ENCODE measurements at places on chromosomes 12 and 14.

DNA sequence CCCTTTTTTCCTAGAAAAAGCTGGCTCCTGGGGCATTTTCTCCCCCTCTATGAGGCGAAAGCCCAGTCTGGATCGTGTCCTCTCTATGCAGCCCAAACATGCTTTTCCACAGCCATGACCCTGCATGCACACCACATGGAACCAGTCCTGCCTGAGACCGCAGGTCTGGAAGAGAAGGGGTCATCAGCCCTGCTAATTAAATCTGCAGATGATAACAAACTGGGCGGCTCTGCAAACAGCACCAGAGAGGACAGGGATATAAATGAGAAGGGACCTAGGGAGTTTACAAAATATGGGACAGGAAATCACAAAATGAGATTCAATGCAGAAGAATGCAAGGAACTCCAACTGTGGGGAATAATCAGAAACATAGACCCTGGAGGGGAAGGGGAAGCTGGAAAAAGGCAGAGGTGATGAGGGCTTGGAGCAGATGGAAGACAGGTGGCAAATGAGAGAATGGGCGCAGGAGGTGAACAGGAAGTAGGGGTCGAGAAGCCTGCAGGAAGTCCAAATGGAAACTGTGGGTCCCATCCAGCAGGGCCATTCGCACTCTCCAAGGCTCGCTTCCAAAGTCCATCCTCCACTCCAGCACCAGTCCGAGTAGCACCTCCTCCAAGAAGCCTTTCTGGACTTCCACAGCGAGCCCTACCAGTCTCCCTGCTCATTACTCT lies 76.3 kb downstream of the ANO2 start:
- no peak for DNase-seq

GRCh38 chr14:84027351-84027750 lies 1502.6 kb upstream of the FLRT2 start:
- no peak for DNase-seq

DNA sequence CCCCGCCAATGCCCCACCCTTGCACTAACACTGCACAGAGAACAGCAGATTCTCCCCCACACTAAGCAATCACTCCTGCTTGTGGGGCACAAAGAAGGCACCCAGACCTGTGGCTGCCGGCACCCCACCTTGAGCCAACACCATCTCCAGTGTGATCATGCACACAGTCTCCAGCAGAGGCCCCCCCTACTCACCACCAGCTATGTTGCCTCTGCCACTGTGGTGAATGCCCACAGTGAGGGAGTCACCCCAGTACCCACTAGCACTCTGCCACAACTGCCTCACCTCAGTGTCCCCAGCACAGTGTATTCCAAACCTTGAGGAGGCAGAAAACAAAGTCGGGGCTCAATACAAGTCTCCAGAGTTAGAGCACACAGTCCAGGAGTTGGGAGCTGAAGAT lies 261.7 kb upstream of the SSTR1 start:
- no peak for DNase-seq

DNA sequence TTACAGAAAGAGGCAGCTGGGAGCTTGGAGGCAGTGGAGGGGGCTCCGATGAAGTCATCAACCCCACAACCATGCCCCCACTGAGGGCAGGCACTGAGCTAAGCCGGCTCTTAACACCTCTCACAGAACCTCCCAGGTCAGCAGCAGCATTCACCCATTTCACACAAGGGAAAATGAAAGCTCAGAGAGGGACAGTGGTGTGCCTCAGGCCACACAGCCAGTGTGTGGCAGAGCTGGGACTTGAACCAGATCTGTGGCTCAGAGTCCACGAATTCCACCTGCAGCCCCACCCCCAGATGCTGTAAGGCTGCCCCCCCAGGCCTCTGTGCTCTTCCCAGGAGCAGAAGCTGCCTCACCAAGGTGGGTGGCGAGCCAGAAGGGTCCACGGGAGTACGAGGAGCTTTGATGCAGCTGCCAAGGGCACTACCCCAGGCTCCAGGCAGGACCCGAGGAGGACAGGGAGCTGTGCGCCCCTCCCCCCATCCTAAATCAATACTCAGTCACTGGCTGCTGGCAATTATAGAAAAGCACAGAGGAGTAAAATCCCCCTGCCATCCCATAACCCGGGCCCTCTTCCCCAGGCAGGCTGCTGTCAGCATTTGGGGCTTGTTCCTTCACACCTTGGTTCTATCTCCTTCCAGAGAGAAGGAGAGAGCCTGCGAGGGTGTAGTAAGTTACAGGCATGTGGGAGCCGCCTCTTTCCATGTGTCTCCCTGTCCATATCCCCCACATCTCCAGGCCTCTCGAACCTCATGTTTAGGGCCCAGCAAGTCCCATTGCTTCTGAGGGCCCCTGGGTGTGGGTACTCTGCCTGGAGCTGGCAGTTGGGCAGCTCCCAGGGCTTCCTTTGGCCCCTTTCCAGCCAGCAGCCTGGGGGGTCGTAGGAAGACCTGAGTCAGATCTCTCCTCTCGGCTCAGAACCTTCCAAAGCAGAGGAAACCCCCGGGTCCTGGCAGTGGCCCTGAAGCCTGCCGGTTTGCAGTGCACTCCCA lies 47.6 kb downstream of the FAM222A start:
- no peak for DNase-seq

DNA sequence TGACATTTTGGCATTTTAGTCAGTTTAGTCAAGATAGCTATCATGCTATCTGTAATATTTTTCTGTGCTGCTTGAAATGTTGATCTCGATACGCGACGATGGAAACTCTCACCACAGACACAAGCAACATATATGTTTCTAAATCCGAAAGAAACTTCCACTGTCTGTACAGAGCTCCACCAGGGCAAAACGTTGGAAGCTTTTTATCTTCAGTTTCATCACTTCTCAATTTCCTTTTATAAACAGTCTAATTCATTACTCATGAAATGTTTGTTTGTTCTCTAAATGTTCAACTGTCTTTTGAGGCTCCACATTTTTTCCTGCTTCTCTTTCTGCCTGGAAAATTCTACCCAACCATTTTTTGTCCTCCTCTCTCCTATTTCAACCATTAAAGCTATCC lies 737.6 kb downstream of the SLC16A7 start:
- DNase-seq: no peak

DNA sequence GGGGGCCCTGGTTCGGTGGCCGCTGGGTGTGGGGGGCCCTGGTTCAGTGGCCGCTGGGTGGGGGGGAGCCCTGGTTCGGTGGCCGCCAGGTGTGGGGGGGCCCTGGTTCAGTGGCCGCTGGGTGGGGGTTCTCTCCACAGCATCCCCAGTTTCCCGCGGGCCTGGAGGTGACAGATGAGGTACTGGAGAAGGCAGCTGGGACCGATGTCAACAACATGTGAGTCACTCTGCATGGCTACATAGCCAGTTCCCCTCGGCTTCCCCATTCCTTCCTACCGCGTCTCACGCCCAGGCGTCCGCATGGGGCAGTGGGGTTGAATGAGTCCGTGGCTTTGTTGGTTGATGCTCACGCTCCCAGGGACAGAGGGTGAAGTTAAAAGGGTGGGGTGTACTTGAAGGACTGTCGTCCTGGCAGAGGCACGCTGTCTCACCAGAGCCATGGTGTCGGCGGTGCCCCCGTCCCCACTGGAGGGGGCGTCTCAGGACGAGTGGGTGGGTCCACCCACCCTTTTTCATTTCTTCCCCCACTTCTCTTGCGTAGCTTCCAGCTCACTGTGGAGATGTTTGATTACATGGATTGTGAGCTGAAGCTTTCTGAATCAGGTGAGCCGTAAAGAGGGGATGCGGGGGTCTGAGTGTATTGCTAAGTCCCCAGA lies 15.6 kb downstream of the HIP1R start:
- DNase-seq: no peak

DNA sequence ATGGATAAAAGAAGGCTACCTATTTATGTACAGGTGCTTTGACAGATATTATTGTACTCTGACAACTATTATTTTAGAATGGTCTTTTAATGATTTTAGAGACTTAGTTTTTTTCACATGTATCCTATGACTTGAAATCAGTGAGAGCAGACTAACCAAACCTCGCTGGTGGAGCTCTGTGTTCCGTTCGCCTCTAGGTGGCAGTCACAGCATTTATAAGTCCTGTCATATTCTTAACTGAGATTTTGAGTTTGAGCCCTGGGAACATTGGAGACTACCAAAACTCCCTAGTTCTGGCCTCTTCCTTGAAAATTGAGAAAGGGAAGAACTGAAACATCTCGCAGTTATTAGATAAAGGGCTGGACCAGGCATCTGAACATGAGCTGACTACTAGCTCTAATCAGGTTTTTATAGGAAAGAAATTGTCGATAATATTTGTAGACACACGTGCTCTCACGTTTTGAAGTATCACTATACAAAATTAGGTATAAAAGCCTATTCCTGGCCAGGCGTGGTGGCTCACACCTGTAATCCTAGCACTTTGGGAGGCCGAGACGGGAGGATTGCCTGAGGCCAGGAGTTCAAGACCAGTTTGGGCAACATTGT lies 48.3 kb downstream of the TTLL5 start:
- peak; percentile 61 for DNase-seq

DNA sequence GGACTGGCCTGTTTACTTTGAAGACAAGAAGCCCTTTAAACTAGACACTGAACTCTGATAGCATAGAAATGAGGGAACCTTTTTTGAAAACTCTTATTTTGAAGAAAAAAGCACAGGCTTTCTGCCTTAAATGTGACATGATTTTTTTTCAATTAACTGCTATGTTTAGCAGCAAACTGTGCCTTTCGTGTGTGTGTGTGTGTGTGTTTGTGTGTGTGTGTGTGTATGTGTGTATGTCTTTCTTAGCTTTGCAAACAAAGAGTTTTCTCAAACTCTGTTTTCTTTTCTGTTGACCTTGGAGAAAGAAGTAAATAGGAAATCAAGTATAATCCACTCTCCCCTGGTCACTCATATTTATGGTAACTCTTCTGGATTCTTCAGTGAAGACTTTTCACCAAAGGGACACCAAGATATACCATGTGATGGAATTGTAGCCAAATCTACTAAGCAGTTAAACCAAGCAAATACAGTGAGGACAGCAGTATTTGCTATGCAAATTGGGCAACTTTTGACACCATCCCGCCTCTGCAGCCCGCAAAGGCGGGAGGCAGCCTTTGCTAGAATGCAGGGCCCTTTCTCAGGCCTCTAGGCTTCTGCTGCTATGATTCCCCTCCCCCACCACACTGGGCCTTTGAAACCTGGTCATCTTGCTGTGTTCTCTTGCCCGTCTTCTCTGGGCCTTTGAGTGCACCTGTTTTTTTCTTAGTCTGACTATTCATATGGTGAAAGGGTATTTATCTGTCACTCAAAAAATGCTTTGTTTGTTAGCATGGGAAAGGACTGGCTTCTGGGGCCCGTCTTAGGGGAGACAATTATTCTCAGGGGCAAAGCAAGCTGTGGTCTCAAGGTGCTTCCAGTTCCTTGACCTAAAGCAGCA lies 107.9 kb downstream of the MYRFL start:
- no peak for DNase-seq
